ENCODE measurements at places on chromosomes 16 and 17.

- DNase-seq: no peak
Observed at GRCh38 chr16:19935694-19936093, 51.0 kb upstream of the GPRC5B start.

DNA sequence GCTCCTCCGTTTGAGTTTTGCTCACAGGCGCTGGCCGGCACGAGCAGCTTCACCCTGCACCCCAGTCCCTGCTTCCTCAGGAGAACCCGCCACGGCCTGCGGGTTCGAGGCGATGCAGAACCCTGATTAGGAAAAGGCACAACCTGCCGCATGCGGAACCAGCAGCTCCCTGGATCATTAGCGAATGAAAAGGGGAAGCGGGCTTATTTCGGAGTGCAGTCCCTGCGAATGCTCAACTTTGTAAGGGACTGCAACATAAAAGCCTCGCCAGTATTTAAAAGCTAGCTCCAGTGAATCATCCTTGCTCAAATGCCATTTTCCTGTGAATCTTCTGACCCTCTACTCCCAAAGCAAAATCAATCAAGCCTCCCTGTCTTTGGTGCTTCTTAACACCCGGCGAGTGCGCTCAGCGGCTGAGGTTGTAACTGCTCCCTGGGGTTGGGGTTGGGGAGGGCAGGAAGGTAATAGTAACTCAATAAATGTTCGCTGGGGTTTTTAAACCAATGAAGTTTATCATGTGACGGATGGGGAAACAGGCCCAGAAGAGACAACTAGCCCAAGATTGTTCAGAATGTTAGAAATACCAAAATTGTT, 678 bp upstream of the AKAP10 start:
- no peak for DNase-seq

- no peak for DNase-seq
Observed at GRCh38 chr16:75048530-75048929, 49.7 kb downstream of the ZNRF1 start.

- DNase-seq: peak; percentile 56
Observed at GRCh38 chr17:75380315-75380714, 25.2 kb downstream of the GRB2 start.
